GM23338 (cell line): ENCODE measurements at places on chromosomes 16 and 17. TPM values are rescaled to one million over a fixed set of nuclear protein-coding genes. Genes with fewer than 3 reads are reported as not detected.

GRCh38 chr16:87765473-87765775, 362 bp downstream of the KLHDC4 start:
- H3K36me3 ChIP-seq, result peaks cover 10% of the 10 kb centered on the region
- H3K27me3 ChIP-seq, result no peaks in the 10 kb centered on the region
- peak overlapping the region; percentile 97 for H3K4me3 ChIP-seq
- peak overlapping the region; percentile 67; the same call in 1 of the 2 replicates for H3K27ac ChIP-seq
- DNase-seq, result peak; percentile 16
- H3K4me1 ChIP-seq, result peaks cover 5% of the 10 kb centered on the region

The MYOCD gene
- 0.66 and 0.80 TPM in 2 replicates for total RNA-seq

The JMJD6 gene
- total RNA-seq, result 11.3 and 12.8 TPM in 2 replicates

DNA sequence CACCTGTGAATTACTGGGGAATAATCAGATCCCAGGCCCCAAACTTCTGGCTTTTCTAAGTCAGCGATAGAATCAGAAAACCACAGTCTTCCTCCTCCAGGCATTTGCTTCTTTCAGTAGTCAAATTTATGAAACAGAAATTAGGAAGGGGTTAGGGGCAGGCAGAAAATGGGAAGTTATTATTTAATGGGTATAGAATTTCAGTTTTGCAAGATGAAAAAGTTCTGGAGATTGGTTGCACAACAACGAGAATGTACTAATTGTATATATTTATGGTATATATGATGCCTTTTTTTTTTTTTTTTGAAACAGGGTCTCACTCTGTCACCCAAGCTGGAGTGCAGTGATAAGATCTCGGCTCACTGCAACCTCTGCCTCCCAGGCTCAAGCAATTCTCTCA, 23.5 kb downstream of the ORC6 start:
- no peak for DNase-seq
- H3K4me1 ChIP-seq, result no peaks in the 10 kb centered on the region
- no peak overlapping the region for H3K27ac ChIP-seq
- H3K36me3 ChIP-seq, result no peaks in the 10 kb centered on the region
- no peak overlapping the region for H3K4me3 ChIP-seq
- H3K27me3 ChIP-seq, result no peaks in the 10 kb centered on the region

The WFIKKN1 gene
- total RNA-seq, result 6.8 and 11.2 TPM in 2 replicates

DNA sequence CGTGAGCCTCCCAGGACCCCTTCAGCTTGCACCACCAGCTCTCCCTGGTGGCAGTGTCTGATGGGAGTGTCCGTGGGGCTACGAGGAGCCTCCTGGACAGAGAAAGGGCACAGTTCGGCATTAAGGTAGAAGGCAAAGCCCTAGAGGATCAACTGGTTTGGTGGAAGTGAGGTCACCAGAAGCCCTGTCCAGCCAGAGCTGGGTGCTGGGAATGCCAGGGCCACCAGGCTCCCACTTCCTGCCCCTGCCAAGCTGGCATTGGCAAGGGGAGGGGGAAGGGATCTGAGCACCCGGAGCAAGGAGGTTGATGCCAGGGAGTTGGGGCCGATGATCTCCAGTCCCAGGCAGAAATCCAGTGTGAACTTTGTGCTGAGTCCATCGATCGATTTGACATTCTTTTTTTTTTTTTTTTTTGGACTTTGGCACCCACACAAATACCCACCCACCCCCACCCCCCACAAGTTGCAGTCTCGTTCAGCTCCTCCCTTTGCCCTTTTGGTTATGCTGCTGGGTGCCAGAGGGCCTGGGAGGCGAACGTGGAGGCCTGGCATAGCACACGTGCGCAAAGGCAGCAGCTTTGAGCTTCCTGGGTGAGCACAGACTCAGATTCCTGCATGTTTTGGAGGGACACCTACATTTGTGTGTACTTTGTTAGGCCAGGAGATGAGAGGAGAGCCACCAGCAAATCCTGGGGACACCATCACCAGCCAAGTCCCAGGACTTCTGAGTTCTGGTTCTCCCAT, 2.1 kb downstream of the NHERF1 start:
- H3K27me3 ChIP-seq, result no peaks in the 10 kb centered on the region
- H3K27ac ChIP-seq, result no peak overlapping the region
- no peaks in the 10 kb centered on the region for H3K36me3 ChIP-seq

The CSH2 gene
- total RNA-seq, result not detected in 2 replicates

DNA sequence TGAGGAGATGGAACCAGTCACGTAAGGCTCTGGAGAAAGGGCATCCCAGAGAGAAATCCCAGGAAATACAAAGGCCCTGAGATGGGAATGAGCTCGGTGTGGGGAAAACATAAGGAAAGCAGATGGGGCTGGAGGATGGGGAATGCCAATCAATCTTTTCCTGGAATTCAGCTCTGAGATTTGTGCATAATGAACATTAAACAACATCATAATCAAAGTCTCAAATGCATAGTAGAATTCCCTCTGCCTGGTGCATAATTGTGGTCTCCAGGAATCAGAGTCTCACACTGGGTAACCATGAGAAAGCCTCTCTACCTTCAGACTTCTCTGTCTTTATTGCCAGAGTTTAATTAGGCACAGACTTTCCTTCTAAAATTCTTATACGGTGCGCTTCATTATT, 30.8 kb downstream of the OTOA start:
- H3K4me1 ChIP-seq, result no peaks in the 10 kb centered on the region
- no peak overlapping the region for H3K27ac ChIP-seq
- no peaks in the 10 kb centered on the region for H3K36me3 ChIP-seq
- no peak for DNase-seq
- no peaks in the 10 kb centered on the region for H3K27me3 ChIP-seq
- no peak overlapping the region for H3K4me3 ChIP-seq

- no peaks in the 10 kb centered on the region; the same call in 1 of the 2 replicates for H3K4me1 ChIP-seq
- H3K27me3 ChIP-seq, result no peaks in the 10 kb centered on the region
- no peak overlapping the region for H3K4me3 ChIP-seq
- no peak overlapping the region for H3K27ac ChIP-seq
Observed at GRCh38 chr17:17906418-17907215, 65.6 kb downstream of the TOM1L2 start.

The MYLK3 gene
- total RNA-seq, result 0.35 and 0.63 TPM in 2 replicates

GRCh38 chr17:57766318-57766943, 21.3 kb upstream of the CCDC182 start:
- H3K4me1 ChIP-seq, result peaks cover 19% of the 10 kb centered on the region
- H3K4me3 ChIP-seq, result no peak overlapping the region
- H3K27ac ChIP-seq, result no peak overlapping the region
- DNase-seq, result no peak
- no peaks in the 10 kb centered on the region for H3K36me3 ChIP-seq
- no peaks in the 10 kb centered on the region for H3K27me3 ChIP-seq

DNA sequence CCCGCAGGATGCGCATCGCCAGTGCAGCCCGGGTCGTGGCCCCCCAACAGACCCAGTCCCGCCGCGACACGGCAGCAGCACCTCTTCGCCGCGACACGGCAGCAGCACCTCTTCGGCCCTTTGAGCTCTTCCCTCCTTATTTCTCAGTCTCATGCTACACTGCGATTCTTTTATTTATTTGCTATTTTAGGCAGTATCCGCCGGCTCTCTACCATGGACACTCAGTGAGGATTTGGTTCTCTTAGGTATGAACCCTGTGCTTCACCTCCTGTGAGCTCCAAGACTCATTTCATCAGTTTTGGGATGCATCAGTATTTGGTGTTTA, 8.3 kb upstream of the MAP2K3 start:
- peaks cover 10% of the 10 kb centered on the region for H3K4me1 ChIP-seq
- H3K27ac ChIP-seq, result no peak overlapping the region
- H3K27me3 ChIP-seq, result peaks cover 32% of the 10 kb centered on the region
- H3K36me3 ChIP-seq, result no peaks in the 10 kb centered on the region

DNA sequence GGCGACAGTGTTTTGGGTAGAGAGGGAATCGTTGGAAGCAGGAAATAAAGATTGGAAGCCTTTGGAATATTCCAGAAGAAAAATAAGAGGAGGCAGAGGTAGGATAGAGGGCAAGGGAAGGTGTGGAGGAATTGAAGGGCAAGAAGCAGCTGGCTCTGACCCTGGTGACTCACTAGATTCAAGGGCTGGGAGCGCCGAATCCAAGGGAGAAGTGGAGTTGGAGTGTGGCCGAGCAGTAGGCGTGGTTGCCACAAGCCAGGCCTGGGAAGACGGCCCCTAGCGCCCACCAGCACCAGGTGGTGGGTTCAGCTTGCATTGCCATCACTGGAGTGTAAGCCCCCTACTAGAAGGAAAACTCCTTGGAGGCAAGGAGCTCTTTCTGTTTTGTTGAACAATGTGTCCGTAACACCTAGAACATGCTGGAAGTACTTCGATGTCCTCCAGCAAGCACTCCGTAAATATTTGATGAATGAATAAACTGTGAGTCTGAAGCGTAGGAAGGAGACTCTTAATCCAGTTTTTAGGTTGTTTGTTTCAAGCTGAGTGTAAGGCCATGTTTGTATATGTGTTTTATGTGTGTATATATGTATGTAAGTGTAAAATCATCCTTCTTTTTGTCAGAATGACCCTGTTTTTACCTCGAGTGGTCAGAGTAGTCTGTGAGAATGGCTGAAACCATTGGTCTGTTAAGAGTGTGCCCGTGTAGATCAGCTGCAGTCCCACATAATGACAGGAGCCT, 139.5 kb downstream of the CMIP start:
- H3K27ac ChIP-seq, result no peak overlapping the region
- no peak overlapping the region for H3K4me3 ChIP-seq
- no peak for DNase-seq
- H3K4me1 ChIP-seq, result peaks cover 6% of the 10 kb centered on the region; the same call in 1 of the 2 replicates
- H3K36me3 ChIP-seq, result no peaks in the 10 kb centered on the region
- H3K27me3 ChIP-seq, result no peaks in the 10 kb centered on the region

DNA sequence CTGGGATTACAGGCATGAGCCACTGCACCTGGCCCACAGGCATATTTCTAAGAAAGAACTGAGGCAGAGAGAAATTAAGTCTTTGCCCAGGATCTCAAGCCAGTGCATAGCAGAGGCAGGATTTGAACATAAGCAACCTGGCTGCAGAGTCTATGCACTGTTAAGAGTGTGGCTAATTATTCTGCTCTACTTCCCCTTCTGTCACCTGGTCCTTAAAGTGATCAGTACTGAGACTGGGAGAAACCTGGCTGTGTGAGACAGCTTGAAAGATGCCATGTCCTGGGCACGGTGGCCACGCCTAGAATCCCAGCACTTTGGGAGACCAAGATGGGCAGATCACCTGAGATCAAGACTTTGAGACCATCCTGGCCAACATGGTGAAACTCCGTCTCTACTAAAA, 58.1 kb downstream of the IQCK start:
- H3K36me3 ChIP-seq, result no peaks in the 10 kb centered on the region
- no peaks in the 10 kb centered on the region for H3K27me3 ChIP-seq
- DNase-seq, result no peak
- H3K4me1 ChIP-seq, result no peaks in the 10 kb centered on the region
- no peak overlapping the region for H3K27ac ChIP-seq

The TGFB1I1 gene
- 4.1 and 4.2 TPM in 2 replicates for total RNA-seq

DNA sequence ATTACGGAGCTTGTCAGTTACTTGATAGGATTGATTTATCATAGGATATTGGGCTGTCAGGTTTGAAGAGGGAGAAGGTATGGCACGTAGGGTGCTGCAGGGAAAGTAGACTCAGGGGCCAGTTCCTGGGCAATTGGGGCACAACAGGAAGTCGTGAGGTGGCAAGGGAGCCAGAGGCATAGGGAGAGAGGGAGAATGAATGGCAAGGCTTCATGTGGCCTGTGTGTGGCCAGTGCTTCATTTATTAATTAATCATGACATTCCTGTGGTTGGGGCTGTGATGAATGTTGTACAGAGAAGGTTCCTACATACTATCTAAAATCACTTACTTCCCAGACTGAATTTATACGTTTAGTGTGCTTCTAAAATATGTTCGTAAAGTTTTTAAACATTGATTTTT, 19.3 kb downstream of the MFSD11 start:
- H3K27me3 ChIP-seq, result no peaks in the 10 kb centered on the region
- no peak overlapping the region for H3K4me3 ChIP-seq
- no peak overlapping the region for H3K27ac ChIP-seq

DNA sequence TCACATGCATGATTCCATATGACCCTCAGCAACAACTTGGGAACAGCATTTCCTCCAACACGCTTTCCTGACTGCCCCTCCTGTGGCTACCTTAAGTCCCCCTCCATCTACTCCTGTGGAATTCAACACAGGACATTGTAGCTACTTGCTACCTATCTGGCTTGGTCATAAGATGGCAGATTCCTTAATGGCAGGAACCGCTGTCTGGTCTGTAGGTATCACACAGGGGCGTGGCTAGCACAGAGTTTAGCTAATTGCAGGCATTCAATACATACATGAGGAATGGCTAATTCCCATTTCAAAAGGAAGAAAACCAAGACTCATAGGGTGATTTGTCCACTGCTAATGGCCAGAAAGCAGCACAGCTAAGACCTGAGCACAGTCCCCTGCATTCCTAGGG, 8.6 kb downstream of the LRRC59 start:
- no peak overlapping the region for H3K4me3 ChIP-seq
- no peak overlapping the region for H3K27ac ChIP-seq
- H3K27me3 ChIP-seq, result no peaks in the 10 kb centered on the region
- DNase-seq, result no peak

GRCh38 chr17:32865141-32865540, 11.8 kb downstream of the MYO1D start:
- no peak overlapping the region for H3K4me3 ChIP-seq
- no peaks in the 10 kb centered on the region for H3K36me3 ChIP-seq
- no peak overlapping the region for H3K27ac ChIP-seq
- no peaks in the 10 kb centered on the region for H3K27me3 ChIP-seq

GRCh38 chr17:47816111-47816735, 5.4 kb downstream of the OSBPL7 start:
- DNase-seq, result no peak
- H3K4me1 ChIP-seq, result peaks cover 5% of the 10 kb centered on the region; the same call in 1 of the 2 replicates
- H3K4me3 ChIP-seq, result no peak overlapping the region
- no peaks in the 10 kb centered on the region for H3K36me3 ChIP-seq
- no peak overlapping the region for H3K27ac ChIP-seq
- no peaks in the 10 kb centered on the region for H3K27me3 ChIP-seq

DNA sequence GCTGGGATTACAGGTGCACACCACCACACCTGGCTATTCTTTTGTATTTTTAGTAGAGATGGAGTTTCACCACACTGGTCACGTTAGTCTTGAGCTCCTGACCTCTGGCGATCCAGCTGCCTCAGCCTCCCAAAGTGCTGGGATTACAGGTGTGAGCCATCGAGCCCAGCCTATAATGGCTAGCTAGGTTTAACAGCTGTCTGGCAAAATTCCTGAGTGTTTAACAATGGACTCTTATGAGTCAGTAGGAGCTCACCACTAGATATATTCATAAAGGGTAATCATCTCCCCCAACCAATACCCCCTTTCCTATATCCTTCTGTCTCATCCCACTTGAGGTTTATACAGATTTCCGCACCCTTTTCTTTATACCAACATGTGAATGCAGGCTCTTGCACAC, 91.5 kb upstream of the CDH13 start:
- DNase-seq, result no peak
- no peak overlapping the region for H3K4me3 ChIP-seq
- H3K27ac ChIP-seq, result no peak overlapping the region
- H3K36me3 ChIP-seq, result no peaks in the 10 kb centered on the region
- H3K4me1 ChIP-seq, result no peaks in the 10 kb centered on the region

The MYCBPAP gene
- total RNA-seq, result 0.63 and 4.6 TPM in 2 replicates
